ENCODE measurements at places on chromosomes 3 and 15. TPM values are rescaled to one million over a fixed set of nuclear protein-coding genes. Genes with fewer than 3 reads are reported as not detected.

The NOX5 gene
- not detected for total RNA-seq

The HESX1 gene
- 0.85 TPM for total RNA-seq

The FETUB gene
- total RNA-seq, result not detected

The LRTM1 gene
- not detected for total RNA-seq

The C3orf22 gene
- total RNA-seq, result not detected

The CLCN2 gene
- 1.2 TPM for total RNA-seq

The ISG20 gene
- total RNA-seq, result 1.8 TPM

The MESP2 gene
- total RNA-seq, result not detected

The PLA2G4D gene
- total RNA-seq, result 0.10 TPM

The CYP1A2 gene
- total RNA-seq, result not detected

The MEX3B gene
- total RNA-seq, result 1.3 TPM

The PRICKLE2 gene
- total RNA-seq, result 5.5 TPM

The AADAC gene
- total RNA-seq, result not detected

The NR1I2 gene
- total RNA-seq, result not detected

The HYAL1 gene
- 14.6 TPM for total RNA-seq

The SCN11A gene
- total RNA-seq, result 0.04 TPM

The VGLL3 gene
- 6.4 TPM for total RNA-seq

The ADAMTSL3 gene
- total RNA-seq, result 0.86 TPM

The GOLGA8J gene
- not detected for total RNA-seq

The CCDC54 gene
- total RNA-seq, result not detected

The UBP1 gene
- total RNA-seq, result 19.1 TPM

The CTXN2 gene
- total RNA-seq, result not detected

The ACAN gene
- not detected for total RNA-seq

The GP9 gene
- not detected for total RNA-seq

The CCDC50 gene
- total RNA-seq, result 45.0 TPM

The CCRL2 gene
- total RNA-seq, result 0.97 TPM
